NCI-H1436 treated with DMSO at 0.1 percent for 48 hours (cell line): ENCODE measurements at places on chromosomes 6 and 20.

DNA sequence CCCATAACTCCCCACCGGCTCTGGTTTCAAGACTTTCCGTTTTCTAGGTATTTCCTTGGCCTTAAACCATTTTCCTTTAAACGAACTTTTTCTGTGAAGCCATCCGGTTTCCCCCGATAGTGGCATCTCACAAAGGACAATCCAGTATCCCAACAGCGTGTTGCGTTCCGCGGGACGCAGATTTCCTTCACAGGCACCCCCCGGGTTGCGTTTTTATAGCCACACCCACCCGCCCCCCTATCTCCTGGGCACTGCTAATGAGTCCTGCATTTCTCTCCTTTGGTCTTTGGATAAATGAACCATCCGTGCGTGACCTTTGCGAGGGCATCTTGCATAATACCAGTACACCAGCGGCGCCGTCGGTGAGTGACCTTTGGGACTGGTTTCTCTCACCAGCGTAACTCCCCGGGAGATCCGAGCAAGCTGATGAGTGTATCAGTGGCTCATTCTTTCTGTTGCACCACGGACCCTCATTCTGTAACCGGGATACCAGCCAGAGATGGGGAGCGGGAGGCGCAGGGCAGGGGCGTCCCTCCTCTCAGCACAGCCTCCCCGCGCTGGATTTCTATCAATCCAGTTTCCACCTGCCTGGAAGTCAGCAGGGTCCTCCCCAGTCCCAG lies 586 bp upstream of the NQO2 start:
- no peak for DNase-seq

GRCh38 chr6:156691018-156691417 lies 86.2 kb upstream of the ARID1B start:
- DNase-seq, result no peak

DNA sequence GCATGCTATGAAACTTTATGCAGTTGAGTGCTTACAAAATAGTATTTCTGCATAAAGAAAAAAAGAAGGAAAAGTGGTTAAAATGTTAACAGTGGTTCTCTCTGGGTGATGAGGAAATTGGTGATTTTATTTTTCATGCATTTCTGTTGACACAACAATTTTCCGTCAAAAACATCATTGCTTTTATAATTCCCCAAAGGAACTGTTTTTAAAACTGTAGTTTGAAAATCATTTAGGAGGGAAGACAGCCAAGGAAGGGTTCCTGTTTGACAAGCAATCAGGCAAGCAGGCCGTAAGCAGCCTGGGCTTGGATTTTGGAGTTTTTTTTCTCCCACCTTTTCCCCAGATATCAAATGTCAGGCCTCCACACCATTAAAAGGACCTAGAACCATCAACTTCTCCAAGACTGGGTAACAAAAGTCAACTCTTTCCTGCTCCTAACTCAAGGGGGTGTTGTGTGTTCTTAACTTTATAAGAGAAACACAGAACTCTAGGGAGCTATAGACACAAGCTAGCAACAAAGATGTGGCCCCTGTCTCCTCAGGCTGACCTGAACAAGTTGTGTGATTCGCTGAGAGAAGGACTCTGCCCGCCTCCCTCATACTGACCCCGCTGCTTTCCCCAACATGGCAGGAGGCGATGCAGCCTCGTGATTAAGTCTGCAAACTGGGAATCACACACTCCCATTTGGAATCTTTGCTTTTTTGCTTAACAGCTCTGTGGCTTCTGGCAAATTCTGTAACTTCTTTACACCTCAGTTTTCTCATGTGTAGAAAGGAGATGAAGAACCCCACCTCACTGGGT lies 146.6 kb downstream of the BCAS1 start:
- DNase-seq, result no peak

- no peak for DNase-seq
Measured at GRCh38 chr6:115091461-115091860, 748.6 kb upstream of the HS3ST5 start.

- no peak for DNase-seq
Measured at GRCh38 chr20:1793821-1794220, 101.4 kb upstream of the SIRPA start.

GRCh38 chr6:1503811-1504210 lies 105.9 kb upstream of the FOXC1 start:
- no peak for DNase-seq

DNA sequence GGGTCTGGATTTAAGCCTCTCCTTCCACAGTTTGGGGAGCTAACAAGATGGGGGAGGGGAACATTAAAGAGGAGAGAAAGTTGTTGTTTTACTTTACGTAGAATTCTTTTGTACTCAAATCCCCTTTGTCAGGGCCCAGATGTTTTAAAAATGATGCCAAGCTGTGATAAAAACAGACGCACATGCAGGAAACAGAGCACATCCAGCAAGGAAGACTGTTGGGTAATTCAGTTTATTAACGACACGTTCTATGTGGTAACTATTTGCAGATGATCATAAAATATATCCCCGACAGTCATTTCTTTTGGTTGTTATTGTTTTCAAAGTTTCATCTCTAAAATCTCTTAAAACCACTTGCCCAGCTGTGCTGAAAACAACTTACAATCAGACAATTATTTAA lies 307.0 kb upstream of the PRDM1 start:
- DNase-seq, result no peak

GRCh38 chr20:48769069-48769983 lies 58.5 kb downstream of the PREX1 start:
- no peak for DNase-seq

GRCh38 chr6:137659871-137660270 lies 165.7 kb upstream of the OLIG3 start:
- no peak for DNase-seq

GRCh38 chr6:21003780-21004541 lies 469.7 kb downstream of the CDKAL1 start:
- DNase-seq, result no peak
